ENCODE measurements at places on chromosomes 5 and 9.

DNA sequence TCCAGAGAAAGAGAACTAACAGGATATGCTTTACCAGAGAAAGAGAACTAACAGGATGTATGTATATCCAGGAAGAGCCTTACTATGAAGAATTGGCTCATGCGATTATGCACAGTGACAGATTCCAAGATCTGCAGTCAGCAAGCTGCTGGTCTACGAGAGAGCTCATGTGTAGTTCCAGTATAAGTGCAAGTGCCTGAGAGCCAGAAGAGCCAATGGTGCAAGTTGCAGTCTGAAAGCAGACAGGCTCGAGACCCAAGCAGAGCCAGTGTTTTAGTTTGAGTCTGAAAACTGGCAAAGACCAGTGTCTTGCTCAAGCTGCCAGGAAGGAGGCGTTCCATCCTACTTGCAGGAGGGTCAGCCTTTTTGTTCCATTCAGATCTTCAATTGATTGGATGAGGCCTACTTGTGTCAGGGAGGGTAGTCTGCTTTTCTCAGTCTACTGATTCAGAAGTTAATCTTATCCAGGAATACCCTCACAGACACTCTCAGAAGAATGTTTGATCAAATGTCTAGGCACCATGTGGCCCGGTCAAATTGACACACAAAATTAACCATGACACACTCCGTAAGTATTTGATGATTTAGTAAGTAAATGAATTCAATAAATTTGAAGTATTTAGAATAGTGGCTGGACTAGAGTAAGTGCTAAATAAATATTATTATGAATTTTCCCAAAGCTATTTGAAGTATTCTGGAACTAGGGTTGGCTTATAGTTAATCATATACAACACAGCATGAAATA is 372.1 kb upstream of the SGCD start:
- no peak for DNase-seq

- DNase-seq = no peak
These were observed 216.3 kb downstream of the KIAA0825 start for GRCh38 chr5:94402096-94402495.

- DNase-seq = no peak
These were observed 16.3 kb upstream of the KCNV2 start for GRCh38 chr9:2700909-2701550.

- peak; percentile 81 for DNase-seq
These were observed 45.4 kb upstream of the ZFR start for GRCh38 chr5:32489791-32490562.

GRCh38 chr5:55601628-55602027 is 66.9 kb upstream of the PLPP1 start:
- DNase-seq = no peak

GRCh38 chr5:133754575-133755169 is 142.3 kb upstream of the FSTL4 start:
- DNase-seq = peak; percentile 40

DNA sequence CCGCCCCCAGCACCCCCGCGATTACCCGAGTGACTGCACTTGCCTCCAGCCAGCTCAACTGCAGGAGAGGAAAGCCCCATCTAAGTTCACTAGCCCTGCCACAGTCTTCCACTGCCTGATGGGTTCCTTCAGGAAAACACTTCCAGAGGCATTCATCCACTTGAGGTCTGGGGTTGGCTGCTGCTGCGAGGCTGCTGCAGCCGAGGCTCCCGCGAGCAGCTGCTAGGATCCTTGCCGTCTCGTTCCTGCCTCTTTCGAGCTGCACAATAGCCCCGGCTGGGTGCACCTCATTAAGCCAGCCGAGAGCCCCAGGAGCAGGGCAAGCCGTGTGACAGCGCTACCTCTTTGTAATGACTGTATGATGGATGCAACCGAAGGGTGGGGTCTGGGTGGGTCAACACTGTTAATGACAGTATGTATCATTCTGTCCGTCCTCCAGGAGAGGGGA is 24.2 kb upstream of the ELAVL2 start:
- no peak for DNase-seq

- no peak for DNase-seq
These were observed 144.1 kb upstream of the ACTBL2 start for GRCh38 chr5:57626703-57627102.

DNA sequence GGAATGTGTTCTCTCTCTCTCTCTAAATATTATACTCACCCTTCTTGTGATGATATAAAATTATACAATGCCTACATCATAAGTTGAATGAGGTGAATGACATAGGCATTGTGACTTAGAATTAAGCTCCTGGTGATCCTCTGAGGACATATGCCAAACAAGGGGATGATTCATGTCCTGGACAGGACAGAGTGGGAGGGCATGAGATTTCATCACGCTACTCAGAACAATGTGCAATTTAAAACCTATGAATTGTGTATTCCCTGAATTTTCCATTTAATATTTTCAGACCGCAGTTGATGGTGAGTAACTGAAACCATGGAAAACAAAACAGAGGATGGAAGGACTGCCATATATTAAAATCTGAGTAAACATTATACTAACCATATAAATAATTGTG is 782.2 kb upstream of the NUDT12 start:
- DNase-seq = no peak

DNA sequence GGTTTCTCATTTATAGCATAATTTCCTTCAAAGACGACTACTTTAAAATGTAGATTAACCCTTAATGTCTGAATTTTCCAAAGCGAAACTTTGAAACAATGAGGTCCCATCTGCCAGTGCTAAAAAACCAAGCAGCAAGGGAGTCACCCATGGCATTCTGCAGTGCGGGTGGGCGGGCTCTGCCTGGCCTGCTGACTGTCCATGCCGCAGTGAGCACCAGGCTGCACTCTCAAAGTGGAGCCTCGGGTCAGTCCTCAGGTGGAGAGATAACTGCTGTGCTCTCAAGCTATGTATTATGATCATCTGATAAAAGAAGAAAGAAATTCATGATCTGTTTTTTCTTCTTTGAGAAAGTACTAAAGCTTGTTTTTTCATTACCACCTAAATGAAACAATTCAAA is 581.6 kb downstream of the CETN3 start:
- DNase-seq = no peak

- no peak for DNase-seq
These were observed 994.0 kb upstream of the SEMA6A start for GRCh38 chr5:117568622-117569021.
